GOT3 (cell line): ENCODE measurements at places on chromosomes 1 and 21.

DNA sequence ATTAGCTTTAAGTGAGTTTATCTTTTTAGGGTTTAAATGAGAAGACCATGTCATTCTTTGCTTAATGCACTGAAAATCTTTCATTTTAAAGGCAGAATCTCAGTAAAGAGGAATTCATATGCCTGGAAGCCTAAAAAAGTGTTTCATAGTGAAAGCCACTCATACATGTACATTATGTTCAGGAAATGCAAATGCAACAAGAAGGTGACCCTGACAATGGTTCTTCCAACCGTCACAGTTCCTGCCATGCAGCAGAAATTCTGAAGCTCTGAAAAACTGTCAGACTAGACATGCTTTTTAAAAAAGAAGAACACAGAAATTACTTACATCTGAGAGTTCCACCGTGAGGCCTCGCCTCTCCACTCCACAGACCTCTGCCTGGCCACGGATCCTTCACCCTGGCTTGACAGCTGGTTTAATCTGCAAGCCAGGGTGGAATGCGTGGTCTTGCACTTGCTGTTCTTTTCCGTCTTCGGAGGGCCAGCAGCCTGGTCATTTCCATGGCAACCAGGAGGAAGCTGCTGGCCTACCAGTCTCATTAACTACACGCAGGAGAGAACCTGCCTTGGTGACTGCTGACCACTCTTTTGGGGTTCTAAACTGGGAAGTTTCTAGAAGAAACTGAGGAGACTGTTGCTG lies 41.8 kb upstream of the PAXBP1 start:
- DNase-seq, result no peak

- DNase-seq, result no peak
Observed at GRCh38 chr1:33137800-33138199, 44.0 kb downstream of the TRIM62 start.

DNA sequence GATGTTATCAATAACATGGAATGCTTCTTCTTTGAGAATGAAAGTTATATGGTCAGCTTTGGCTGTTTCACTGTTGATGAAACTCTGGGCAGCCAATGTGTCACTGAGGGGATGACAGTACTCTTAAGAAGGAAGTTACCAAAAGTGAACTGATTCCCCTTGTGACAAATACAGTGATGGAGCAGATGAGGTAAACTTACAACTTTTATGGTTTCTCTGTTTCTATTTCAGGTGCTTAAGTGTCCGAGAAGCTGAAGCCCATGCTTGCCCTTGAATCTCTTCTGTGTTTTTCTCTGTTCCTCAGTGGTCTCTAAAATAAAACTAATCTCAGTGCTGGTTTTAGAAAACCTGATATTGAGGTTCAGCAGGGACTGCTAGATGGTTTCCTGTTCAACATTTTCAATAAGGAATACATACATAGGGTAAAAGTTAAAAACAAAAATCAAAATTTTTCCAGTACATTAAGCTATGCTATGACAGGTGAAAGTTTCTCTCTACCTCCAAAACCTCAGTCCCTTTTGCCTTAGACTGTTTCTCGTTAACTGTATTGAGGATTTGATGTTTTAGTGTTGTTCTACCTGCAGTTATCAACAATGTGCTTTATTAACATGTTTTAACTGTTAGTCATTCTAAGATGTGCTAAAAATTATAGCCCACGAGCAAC lies 454.4 kb upstream of the ADGRL4 start:
- DNase-seq, result no peak

DNA sequence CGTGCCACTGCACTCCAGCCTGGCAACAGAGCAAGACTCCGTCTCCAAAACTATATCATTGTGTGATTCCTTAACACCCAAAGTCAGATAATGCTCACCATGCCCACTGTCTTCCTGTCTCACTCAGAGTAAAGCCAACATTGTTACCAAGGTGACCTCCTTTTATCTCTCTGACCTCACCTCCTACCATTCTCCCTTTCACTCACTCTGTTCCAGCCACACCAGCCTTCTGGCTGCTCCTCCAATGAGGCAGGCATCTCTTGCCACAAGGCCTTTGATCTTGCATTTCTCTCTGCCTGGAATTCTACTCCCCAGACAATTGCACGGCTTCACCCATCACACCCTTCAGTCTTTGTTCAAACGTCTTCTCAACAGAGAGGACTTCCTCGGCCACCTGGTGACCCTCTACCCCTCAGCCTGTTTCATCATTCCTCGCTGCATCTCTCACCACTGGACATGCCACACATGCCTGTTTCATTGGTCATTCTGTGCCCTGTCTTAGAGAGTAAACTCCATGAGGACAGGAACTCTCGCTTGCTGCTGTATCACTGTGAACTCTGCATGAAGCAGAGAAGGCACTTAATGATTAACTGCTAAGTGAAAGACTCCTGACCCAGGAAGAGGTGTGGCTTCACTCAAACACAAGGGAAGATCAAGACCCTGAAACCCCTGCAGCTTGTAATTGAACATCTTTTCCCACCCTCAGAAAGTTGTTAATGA lies 67.1 kb upstream of the CAPZB start:
- DNase-seq, result no peak

GRCh38 chr1:168966217-168966616 lies 140.3 kb upstream of the ATP1B1 start:
- no peak for DNase-seq

GRCh38 chr1:56715156-56715555 lies 70.0 kb downstream of the PRKAA2 start:
- DNase-seq, result no peak

- DNase-seq, result no peak
Observed at GRCh38 chr1:46076343-46076742, 56.1 kb downstream of the PIK3R3 start.

GRCh38 chr1:226549937-226550671 lies 1.5 kb downstream of the STUM start:
- no peak for DNase-seq

- DNase-seq, result no peak
Observed at GRCh38 chr1:219985169-219985568, 56.8 kb upstream of the SLC30A10 start.

- DNase-seq, result no peak
Observed at GRCh38 chr1:102002057-102002456, 5.3 kb upstream of the OLFM3 start.

- DNase-seq, result no peak
Observed at GRCh38 chr1:158180741-158181576, at the start of gene CD1D. Gene CD1D, plus strand, starts transcription at chr1:158180895. Its CDS starts 207 bp downstream, at chr1:158181102.

DNA sequence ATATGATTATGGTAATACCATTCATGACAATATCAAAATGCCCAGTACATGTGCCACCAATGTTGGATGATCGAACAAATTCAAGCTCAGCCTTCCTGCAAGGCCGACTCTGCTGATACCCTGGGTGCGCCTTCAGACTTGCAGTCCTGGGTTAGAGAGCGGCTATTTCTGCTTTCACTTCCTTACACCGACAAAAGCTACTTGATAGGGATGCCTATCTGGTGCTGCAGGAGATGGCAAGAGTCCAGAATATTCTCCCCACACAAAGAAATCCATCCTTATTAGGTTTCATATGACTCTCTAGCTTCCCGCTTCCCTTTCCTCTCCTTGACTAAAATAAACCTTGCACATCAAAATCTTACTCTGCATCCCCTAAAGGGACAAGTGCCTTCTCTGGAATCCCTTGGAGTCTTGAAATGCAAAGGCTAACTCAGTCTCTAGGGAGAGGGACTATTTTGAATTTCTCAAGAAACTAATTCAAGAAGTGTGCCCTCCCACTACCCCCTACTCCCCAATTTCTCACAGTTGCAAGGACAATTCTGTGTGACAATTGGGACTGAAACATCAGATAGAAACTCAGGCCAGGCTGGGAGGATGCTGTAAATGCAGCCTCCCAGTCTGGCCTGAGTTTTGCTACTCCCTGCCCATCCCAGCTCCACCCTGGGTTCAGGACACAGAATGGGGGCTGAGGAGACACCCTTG lies 103.1 kb upstream of the USP24 start:
- no peak for DNase-seq

DNA sequence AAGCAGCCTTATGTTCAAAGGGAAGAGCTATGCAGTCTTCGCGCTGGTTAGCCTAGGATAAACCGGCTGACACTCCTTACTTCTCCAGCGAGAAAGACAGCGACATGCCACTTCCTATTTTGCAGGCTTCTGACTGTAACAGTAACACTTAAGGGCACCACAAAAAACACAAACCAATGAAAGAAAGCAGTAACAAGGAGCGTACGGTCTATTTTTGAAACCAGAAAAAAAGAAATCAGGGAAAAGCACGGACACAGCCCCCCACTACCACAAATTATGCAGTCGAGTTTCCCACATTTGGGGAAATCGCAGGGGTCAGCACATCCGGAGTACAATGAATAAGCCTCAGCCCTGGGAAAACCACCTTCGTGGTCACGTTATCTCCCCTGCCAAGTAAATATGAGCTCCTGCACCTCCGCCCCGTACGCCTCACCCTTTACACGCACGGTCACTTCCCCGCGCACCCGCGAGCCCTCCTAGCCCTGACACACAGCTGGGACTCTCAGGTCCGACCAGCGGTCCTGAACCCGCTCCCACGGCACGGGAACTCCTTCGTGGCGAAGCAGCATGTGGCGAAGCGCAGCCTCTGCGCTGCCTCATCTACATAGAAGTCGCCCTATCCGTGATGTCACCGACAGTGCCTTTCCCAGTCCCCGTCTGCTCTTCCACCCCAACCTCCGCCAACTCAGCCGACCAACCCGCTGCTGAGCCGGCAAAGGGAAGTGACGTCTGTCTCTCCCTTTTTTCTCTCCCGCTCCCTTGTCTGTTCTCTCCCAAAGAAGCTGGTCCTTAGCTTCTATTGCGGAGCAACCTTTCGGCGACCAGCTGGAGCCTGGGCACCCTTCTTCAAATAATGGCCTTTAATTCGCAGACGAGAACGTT lies 40.9 kb upstream of the PPIAL4F start:
- peak; percentile 94 for DNase-seq

DNA sequence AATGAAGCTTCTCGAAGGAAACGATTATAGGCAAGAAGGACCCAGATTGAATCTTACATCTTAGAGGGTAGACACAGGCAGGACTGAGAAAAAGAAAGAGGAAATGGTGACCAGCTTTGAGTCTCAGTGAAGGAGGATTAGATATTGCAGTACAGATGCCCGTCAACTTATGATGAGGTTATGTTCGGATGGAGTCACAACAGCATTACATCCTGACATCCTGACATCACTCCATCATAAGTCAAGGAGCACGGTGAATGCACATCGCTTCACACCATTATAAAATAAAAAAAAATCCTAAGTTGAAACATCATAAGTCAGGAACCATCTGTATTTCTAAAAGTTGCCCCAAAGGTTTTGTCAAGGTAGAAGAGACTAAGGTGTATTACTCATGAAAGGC lies 312.3 kb upstream of the PLXNA2 start:
- no peak for DNase-seq

GRCh38 chr1:4591926-4592325 lies 62.5 kb upstream of the AJAP1 start:
- DNase-seq, result no peak

DNA sequence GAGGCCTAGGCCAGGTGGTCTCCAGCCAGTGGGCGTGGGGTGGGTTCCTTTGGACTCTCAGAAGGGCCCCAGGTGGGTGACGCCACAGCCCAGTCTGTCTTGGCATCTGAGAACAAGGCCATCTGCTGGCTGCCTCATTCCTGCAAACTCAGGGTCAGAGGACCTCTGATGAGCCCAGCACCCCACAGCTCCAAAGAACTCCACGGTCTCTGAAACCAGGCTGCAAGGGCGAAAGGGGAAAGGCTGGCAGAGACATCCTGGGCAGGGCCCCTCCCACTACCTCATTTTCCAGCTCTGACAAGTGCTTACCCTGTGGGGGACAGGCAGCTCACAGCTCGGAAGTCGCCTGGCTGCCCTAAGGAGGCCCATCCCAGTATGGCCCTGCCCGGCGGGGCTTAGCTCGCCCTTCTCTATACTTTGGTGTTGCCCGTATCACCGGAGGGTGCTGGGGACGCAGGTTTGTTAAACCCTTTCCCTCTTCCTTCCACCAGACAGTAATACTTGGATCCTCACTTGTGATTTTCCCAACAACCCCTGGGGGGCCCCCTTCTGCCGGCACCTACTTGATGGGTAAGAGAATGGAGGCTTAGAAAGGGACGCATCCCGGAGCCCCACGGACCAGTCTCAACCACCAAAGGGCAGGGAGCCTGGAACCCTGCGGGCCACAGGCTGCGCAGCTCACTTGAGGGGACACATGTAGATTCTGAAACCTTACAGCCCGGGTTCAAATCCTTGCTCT lies 10.9 kb upstream of the EDN2 start:
- DNase-seq, result no peak

GRCh38 chr1:51627672-51628071 lies 10.8 kb downstream of the OSBPL9 start:
- no peak for DNase-seq

GRCh38 chr1:223721658-223722607 lies 9.6 kb downstream of the CAPN2 start:
- no peak for DNase-seq
